ENCODE measurements at places on chromosomes 11 and 22.
A peak's percentile ranks its signal among the peaks of the same experiment; 100 is the strongest.

DNA sequence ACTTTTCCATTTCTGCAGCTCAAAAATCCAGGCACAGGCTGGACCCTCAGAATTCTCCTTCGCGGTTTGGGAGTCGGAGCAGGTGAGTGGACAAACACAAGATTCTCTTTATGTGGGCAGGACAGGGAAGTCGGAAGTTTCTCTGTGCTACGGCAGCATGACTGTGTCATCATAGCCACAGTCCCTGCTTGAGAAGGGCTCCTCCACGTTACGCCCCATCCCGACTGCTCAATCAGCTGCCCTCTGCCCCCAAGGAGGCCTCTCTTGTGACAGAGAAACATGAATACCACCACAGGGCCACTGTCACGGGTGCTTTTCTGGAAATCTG lies 89.0 kb upstream of the SHISAL1 start:
- no peak for DNase-seq

- DNase-seq, result no peak
Measured at GRCh38 chr22:29105468-29105867, 32.6 kb downstream of the KREMEN1 start.

- DNase-seq, result no peak
Measured at GRCh38 chr11:70482529-70482917, 84.2 kb downstream of the CTTN start.

GRCh38 chr11:89633135-89633705 lies 76.9 kb upstream of the TRIM77 start:
- DNase-seq, result peak; percentile 33

DNA sequence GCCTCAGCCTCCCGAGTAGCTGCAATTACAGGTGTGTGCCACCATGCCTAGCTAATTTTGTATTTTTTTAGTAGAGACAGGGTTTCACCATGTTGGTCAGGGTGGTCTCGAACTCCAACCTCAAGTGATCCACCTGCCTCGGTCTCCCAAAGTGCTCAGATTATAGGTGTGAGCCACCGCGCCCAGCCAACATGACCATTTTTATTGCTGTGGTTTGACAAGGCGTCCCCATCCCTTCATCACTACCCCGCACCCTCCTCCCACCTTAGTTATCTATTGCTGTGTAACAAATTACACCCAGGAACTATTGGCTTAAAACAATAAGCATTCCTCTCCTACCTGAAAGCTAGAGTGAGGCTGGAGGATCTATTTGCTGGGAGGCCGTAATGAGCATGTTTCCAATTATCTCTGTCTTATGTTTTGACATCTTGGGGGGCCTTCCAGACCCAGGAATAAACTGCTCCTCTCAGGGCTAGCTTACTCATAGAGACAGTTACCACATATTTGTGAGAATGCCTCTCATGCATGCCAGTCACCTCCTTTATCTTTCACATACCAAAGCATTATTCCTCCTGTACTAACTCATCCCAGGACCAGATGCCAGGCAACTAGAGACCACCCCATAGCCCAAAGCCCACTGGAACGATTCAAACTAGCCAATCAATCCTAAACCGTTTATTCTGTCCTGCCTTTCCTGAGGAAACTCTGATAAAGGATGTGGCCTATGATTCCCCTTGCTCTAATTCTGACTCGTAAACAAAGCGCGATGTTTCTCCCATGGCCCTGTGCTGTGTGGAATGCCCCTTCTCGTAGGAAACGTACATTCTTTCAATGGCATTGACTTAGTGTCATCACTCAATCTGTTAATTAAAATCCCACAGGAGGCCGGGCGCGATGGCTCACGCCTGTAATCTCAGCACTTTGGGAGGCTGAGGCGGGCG lies 19.4 kb downstream of the SNU13 start:
- no peak for DNase-seq

- DNase-seq, result no peak
Measured at GRCh38 chr11:96990914-96991313, 601.1 kb downstream of the JRKL start.

GRCh38 chr11:58807343-58807742 lies 37.2 kb downstream of the GLYATL2 start:
- no peak for DNase-seq

DNA sequence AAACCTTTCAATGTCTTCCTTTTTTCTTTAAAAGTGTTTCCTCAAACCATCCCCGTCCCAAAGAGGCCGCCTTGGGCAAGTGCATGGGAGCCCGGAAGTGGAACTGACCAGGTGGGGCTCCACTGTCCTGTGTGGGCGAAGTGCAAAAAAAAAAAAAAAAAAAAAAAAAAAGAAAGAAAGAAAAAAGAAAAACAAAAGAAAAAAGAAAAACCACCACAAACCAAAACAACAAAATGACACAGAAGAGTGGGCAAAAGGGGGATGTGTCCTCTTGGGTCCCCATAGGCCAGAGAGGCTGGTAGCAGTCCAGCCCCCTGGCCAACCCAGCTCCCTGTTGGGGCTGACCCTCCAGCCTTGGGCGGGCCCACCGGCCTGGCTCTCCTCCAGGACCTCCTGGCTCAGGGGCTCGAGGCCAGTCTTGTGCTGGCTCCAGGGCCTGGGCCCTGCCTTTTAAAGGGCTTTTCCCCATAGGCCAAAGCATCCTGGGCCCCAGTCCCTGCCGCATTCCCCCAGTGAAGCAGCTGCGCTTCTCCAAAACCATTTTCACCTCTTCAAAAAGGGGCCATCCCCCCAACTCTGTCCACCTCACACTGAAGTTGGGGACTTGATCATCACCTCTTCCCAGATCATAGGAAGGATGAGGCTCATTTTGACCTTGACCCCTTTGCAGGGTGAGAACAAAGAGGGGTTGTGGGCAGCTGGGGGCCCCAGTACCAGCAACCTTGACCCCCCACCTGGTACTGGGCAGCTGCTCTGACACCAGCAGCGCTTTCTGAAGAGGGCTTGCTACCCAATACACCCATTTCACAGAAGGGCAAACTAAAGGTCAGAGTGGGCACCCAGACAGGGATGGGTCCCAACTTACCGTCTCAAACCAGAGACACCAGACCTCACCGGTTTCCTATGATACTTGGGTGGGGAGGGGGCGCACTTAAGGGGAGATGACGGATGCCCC lies 9.4 kb downstream of the CBX6 start:
- DNase-seq, result peak; percentile 25

DNA sequence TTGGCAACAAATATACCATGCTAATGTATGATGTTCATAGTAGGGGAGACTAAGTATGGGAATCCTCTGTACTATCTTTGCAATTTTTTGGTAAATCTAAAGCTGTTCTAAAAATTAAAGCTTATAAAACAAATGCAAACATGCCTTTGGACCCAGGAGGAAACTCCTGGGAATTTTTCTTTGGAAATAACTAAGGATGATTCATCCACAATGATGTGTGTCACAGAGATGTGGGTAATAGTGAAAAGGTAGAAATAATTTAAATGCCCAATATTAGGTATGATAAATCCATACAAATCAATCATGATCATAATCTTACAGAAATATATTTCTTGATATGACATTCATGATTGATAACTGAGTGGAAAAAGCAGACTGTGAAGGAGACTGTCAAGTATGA lies 135.8 kb downstream of the TRIM44 start:
- DNase-seq, result no peak

DNA sequence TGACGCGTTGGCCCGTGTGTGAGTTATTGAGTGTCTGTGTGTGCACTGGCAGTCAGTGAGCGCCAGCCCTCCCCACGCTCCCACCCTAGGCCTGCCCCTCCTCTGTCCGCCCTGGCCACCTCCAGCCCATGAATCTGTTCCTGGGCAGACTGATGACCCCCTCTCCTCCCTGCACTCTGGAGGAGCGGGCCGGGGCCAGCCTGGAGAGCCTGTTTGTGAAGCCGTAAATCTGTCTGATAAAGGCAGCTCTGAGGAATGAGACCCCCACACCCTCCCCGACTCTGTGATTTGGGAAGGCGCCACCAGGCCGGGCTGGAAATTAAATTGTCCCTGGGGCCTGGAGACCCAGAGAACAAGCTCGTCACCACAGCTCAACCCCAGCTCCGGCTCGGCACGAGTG lies 8.6 kb downstream of the TSSC4 start:
- DNase-seq, result no peak

DNA sequence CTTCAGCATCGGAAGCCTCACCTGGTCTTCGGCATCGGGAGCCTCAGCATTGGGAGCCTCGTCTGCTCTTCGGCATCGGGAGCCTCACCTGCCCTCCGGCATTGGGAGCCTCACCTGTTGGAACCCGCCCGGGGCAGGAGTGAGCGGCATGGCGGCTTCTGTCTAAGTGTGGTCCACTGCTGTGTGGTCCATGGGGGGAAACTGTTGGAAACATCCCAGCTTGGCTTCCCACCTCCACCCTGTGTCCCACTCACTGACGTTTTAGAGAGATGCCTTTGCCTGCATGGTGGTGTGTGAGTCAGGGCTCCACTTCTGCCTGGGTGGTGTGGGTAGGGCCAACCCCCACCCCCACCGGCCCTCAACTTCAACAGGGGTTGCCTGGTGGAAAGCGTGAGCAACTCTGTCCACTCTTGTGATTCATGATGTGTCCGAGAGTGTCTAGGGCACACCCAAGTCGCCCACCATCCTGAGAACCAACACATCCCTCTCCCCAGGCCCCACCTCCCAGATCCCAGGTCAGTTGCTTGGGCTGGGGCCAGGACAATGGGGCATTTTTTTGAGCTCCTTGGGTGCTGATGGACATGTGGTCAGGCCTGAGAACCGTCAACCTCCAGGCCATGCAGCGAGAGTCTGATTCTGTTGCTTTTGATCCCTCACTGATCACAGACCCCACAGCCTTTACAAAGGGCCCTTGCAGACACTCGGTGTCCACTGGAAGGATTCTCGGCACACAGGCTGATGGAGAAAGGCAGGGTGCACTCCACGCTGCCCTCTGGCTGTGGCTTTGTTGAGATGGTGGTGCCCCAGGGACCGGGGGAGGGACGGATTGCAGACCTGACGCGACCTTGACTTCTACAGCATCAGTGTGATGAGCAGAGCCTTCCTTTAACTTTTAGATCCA lies 406.7 kb downstream of the TBC1D22A start:
- DNase-seq, result no peak

DNA sequence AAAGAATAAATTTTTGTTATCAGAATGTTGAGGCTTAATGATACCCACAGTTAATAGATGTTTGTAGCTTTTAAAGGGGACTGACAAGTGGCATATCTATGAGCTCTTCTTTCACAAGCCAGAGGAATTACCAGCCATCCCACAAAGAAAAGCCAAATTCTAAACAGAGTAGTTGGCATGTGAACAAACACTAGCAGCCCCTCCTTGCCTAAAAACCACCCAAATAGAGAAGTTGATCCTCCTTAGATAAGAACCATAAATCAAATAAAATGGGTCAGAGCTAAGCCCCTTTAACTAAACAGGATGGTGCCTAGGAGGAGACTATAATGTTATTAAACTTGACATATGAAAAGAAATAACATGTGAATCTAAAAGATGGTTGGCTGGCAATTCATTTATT lies 11.4 kb downstream of the LPXN start:
- DNase-seq, result no peak

GRCh38 chr11:102237096-102237735 lies 80.1 kb upstream of the BIRC3 start:
- no peak for DNase-seq

- no peak for DNase-seq
Measured at GRCh38 chr22:48618326-48618725, 1209.3 kb downstream of the BRD1 start.

DNA sequence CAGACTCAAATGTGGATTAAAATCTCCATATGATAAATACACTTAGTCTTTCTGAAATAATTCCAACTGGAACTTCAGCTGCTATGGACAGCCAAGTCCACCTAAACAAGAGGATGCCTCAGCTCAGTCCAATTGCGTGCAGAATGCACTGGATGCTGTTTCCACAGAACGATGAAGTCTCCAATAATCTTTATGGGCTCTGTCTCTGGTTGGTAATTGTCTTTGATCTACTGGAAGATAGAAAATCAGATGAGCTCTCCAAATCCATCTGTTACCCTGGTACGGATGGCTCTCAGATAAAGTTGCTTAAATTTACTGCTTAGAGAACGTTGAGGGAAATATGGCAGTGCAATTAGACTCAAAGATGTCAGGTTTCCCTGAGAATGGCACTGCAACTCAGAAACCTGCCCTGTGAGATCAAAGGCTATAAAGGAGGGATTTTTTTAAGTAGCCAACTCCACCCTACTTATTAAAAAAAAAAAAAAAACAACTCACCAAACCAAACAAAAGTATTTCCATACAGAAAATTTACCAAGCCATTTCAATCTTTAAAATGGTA lies 859 bp upstream of the BIRC3 start:
- DNase-seq, result no peak

- DNase-seq, result no peak
Measured at GRCh38 chr11:111367411-111368284, 11.4 kb downstream of the POU2AF1 start.
